Activated CD4-positive, alpha-beta T cell treated with anti-CD3 and anti-CD28 coated beads, Interleukin-2, amount 10 ng/mL, durations not matched to agents 24 days and 14 days (primary cell): ENCODE measurements at places on chromosomes 4 and X.

GRCh38 chrX:115892787-115893671 is 277.5 kb upstream of the AGTR2 start:
- DNase-seq: no peak

- no peak for DNase-seq
Measured at GRCh38 chr4:57865264-57865663, 755.1 kb upstream of the IGFBP7 start.

DNA sequence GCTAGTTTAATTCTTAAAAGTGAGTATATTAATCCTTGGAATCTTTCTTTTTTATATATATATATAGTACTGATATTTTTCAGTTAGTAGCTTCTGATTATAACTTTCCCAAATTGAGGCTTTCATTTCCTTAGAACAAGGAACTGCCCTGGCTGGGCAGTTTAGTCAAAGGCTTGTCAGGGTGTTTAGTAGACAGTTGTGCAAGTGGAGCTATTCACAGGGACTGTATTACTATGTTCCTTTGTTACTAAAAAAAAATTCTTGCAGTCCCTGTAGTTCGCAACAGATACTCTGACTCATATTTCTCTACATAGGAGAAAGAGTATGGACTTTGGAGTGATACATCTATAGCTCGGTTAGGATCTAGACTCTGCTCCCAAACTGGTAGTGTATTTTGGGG is 20.8 kb downstream of the USO1 start:
- no peak for DNase-seq

DNA sequence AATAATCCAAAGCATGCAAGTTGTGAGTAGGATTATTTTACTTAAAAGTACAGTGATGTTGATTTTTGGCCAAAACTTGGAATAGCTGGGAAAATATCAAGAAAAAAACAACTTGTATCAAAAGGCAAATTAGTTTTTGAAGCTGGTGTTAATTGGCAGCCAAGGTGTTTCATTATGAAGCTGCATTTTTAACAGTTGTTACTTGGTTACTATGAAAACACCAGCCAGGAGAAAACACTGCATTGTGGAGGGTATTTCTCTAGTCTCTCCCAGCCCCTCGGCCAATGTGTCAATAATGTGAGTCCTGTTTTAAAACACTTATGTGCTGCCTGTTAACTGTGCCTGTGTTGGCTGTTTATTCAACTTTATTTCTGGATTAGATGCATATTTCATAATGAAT is 733.4 kb downstream of the ADGRL3 start:
- DNase-seq: no peak

DNA sequence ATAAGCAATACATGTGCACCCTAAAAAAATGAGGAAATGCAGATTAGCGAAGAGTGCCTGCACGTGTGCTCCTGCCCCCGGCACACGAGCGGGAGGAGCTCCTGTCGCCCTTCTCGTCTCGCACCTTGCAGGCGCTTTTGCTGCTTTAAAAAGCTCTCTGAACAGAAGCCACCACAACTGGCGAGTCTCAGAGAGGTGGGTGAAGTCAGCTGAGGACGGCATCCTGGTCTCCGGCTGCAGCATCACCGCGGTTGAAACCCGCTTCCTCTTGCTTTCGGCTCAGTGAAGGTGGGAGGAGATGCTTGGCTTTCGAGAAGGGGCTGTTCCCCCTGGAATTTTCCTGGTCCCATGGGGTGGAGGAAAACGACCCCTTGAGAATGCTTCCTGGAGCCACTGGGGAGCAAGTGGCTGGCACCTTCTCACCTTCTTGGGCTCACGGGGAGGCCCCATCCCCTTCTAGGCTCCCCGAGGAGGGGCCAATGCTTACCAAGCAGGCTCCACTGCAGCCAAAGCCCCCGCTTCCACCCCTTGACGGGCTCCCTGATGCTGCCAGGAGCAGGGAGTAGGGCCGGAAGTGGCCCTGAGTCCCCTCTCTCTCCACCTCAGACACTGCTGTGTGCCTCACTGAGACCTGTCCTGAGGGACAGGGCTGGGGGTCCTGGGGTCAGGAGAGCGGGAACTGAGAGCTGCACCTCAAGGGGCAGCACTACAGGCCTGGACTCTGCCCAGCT is 29.2 kb upstream of the MXD4 start:
- DNase-seq: peak; percentile 88

DNA sequence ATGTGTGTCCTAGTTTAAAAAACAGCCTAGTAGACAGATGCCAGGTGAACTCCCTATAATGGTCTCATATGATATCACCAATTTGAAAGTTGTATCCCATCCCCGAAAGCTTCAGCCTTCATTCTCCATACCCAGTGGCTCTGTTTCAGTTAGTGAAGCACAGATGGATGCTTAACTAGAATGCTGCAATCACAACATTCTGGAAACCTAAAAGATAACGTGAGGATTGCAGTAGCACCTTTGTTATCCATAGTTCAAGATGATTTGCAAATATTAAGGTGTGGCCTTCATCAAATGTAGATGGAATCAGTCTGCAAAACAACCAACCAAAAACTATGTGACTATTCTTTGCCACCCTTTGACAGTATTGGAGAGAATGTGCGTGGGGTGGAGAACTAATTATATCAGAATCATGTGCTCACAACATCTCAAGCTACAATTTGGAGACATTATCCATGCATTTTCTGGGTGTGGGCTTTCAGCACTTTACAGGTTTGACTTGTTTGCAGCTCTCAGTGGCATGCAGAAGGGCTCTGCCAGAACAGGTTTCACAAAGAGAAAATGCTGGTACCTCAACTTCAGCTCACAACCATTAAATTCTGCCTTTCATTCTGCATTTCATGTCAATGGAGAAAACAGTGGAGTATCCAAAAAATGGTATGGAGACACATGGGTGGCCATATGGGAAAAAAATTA is 18.3 kb upstream of the PPID start:
- no peak for DNase-seq

- DNase-seq: no peak
Measured at GRCh38 chrX:48787505-48788443, 1.4 kb downstream of the GATA1 start.
